CD4-positive, CD25-positive, alpha-beta regulatory T cell (primary cell): ENCODE measurements at places on chromosomes 4 and X.

- no peak for DNase-seq
These were observed 53.2 kb downstream of the SPRY1 start for GRCh38 chr4:123449780-123450179.

DNA sequence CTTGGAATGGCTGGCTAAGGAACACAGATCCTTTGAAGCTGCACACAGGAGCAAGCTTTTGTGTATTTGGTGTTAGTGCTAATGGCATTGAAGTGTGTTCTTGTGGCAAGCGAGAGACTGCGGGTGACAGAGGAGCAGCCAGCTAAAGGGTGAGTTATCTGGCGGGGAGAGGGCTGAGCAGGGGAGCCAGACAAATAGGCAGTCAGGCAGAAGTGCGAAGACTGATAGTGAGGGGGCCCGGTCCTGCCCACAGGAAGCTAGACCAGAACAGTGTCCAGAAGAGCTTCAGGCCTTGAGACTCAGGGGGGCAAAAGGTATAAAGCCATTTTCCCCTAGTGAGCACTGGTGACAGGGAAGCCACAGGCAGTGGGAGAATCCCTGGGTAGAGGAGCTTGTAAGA, 49.6 kb upstream of the MAMLD1 start:
- no peak for DNase-seq

DNA sequence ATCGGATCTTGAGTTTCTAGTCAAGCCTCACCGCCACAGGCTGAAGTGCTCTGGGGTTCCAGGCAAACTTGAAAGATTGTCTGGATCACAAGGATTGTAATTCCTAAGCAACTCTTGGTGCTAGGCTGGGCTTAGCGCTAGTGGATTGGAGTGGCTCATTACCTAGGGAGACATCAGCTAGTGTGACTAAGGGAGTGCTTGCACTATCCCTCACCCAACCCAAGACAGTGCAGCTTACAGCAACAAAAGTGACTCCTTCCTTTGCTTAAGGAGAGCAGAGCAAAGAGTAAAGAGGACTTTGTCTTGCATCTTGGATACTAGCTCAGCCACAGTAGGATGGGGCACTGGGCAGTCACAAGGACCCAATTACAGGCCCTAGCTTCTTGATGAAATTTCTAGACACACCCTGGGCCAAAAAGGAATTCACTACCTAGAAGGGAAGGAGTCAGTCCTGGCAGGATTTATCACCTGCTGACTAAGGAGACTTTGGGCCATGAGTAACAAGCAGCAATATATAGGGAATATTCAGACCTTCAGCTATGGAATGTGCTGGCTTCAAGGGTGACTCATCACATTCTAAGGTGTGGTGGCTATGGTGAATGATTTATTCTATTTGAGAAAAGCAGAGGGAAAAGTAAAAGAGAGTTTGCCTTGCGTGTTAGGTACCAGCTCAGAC, 1212.4 kb downstream of the PCDH18 start:
- no peak for DNase-seq

GRCh38 chr4:94598758-94599157, 147.0 kb downstream of the PDLIM5 start:
- no peak for DNase-seq

DNA sequence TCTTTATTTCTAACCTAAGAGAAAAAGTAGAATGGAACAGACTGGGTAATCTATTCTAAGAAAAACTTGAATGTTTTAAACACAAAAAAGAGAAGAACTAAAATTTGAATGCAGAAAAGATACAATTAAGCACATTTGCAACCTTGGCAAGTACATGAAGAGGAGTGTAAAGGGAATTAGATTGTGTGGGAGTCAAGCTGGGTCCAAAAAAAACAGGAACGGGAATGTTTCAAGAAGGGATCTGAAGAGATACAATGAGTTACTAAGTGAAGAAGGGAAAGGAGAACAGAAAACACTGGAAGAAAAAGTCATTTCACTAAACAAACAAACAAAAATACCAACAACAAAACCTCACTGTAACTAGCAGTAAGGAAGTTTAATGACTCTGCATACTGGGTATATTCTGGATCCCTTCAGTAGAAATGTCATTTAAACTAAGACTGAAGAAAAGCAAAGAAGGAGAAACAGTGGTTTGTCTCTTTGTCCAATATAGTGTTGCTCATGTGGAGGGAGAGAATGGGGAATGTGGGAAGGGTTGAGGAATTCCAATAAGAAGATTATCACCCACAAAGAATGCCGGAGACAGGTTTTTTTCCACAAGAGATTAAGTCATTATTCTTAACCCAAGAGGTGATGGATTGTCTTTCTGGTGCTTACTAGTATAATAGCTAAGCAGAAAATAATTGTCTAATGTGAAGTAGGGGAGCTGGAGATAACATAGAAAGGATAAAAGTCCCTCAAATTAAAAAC, 50.4 kb upstream of the PTPN13 start:
- no peak for DNase-seq

DNA sequence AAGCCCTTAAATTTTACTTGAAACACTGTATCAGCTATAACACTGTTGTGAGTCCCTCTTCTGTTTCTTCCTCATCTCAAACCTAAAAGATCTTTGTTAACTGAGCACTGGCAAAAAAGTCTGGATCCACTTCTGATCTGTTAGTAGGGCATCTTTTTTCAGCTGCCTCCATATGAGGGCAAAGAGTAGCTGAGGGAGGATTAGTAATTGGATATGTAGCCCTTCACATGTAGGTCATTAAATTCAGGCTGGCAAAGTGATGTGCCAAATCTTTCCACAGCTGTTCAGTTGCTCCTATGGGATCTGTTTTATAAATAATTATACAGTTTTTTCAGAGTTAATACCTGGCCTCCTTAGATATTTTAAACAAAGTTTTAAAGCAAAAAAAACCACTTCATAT, 1.1 kb upstream of the TRMT10A start:
- DNase-seq: no peak

- DNase-seq: no peak
These were observed 212.2 kb upstream of the MAGEB18 start for GRCh38 chrX:25925946-25926345.

GRCh38 chr4:110540982-110541451, 65.1 kb downstream of the ENPEP start:
- no peak for DNase-seq

GRCh38 chr4:151114338-151114737, 14.9 kb downstream of the RPS3A start:
- DNase-seq: no peak

GRCh38 chrX:66018585-66019309, 21.1 kb downstream of the VSIG4 start:
- no peak for DNase-seq

- DNase-seq: no peak
These were observed 18.7 kb downstream of the FLNA start for GRCh38 chrX:154355776-154356140.

DNA sequence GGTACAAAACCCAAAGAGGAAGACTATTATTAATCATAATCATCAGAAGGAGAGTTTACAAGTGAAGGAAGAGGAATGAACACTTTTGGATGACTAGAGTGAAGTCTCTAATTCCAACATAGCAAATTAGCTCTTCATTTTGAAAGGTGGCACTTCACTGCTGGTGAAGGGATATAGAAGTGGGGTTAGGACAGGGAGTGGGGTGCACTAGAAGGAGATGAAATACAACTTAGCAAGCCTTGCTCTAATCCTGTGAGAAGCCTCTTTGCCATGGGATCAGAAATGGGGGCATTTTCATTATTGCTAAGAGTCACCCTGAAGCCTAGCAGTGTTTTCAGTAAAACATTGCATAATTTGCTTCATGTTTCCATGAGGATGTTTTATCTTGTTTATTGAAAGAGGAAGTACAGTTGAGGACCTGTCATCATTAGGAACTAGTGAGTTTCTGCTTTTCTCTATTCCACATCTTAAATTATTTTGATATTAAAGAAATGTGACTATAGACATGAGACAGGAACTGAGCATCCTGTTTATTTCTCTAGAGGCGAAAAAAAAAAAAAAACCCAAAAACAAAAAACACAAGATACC, 9.3 kb upstream of the GRPR start:
- no peak for DNase-seq

- no peak for DNase-seq
These were observed 24.6 kb upstream of the LAP3 start for GRCh38 chr4:17552427-17552826.

DNA sequence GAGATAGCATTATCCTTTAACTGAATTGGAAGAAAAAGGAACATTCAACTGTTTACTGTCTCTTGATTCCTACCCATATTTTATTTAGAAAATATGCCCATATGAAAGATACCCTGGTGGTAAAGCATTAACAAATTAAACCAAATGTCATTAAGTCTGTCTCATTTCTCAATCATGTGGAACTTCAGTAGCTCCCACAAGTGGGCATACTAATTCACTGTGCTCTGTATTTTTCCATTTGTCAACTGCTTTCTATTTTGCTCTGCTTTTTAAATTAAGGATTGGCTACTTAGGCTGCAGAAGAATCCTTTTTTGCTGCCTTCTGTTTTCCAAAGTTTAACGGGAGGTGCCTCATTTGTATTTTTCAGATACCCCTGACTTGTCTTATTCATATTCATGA, 77.2 kb downstream of the DDIT4L start:
- no peak for DNase-seq

DNA sequence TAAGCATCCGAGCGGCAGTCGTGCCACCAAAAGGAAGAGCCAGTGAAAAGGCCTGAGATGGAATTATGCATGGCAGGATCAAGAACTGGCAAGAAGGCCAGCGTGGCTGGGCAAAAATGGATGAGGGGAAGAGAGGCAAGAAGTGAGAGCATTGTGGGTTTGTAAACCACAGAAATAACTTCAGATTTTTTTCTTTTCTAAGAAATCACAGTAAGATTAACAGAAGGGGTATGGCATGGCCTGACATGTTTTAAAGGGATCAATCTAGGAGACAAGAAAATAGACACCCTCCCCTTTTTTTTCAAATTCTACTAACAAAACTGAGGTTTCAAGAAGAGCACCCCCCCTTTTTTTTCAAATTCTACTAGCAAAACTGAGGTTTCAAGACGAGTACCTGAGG, 82.5 kb downstream of the BMP3 start:
- DNase-seq: no peak

DNA sequence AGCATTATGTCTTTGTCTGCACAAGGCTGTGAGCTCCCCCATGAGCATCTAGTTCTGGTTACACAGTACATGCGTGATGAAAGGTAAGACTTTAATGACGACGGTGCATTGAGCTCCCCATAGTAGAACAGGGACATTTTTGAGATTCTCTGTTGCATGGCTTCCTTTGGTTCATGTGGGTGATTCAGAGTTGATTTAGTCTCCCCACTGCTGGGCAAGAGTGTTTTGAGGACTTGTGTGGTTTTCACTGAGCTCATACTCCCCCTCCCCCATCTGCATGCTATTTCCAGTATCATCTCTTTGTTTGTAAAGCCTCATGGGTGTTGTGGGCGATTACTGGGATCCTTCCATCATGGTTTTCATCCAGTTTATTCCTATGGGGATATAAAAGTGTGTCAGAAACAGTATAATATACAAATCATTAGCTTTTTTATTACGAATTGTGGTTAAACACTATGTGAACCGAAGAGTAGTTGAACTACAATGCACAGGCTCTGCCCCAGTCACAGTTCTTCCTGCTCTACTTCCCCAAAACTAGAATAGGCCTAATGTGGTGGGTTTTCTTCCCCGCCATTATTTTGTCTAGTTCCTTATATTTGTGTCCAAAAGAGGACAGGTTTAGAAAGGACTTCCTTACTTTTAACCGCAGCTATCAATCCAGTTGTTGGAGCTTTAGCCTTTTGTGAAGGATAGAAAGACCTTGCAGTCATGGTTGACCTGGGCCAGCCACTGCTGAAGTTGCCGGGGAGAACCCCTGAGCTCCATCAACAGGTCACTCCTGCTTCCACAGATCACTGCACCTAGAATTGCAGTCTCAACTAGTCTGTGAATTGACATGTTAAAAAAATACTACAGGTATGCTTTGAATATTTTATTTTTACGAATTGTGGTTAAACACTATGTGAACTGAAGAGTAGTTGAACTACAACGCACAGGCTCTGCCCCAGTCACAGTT, 30.4 kb downstream of the KIT start:
- no peak for DNase-seq

DNA sequence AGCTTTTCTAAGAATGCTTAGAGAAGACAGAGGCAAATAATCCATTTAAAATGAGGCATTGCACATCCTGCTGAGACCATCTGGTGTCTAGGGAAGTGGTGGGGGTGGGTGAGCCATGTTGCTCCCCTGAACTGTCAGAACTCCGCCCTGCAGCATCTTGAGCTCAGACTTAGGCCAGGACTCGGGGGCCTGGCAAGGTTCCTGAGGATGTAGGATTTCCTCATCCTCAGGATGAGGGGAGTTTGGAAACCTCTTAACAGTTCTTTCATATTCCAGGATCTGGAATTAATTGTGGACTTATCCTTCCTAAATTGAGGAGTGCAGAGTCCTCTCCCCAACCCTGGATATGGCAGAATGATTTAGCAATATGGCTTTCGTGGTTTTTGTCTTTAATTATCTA, 6.6 kb downstream of the TLL1 start:
- no peak for DNase-seq

- no peak for DNase-seq
These were observed 1982.1 kb upstream of the ADGRL3 start for GRCh38 chr4:59217910-59218631.

DNA sequence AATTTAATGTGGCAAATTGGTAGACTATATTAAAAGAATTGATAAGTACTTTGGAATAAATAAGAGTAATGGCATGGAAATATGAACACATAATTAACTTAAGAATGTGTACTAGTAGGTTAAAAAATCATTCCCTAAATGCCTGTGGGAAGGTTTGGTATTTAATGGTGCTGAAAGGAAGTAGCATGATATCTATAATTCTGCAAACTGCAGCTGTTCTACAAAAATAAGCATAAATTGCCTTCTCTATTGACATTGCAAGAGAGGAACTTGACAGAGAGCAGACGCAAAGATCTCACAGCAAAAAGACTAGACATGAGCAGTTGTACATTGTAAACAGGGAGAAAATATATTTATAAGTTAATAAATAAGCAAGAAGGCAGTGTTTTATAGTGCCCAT, 752.5 kb upstream of the PCDH10 start:
- no peak for DNase-seq

- DNase-seq: no peak
These were observed 27.9 kb downstream of the ZNF275 start for GRCh38 chrX:153361781-153362397.

- DNase-seq: no peak
These were observed 296.1 kb downstream of the EVC2 start for GRCh38 chr4:5412296-5412695.

- DNase-seq: no peak
These were observed 35.1 kb upstream of the NPY2R start for GRCh38 chr4:155173371-155173770.

DNA sequence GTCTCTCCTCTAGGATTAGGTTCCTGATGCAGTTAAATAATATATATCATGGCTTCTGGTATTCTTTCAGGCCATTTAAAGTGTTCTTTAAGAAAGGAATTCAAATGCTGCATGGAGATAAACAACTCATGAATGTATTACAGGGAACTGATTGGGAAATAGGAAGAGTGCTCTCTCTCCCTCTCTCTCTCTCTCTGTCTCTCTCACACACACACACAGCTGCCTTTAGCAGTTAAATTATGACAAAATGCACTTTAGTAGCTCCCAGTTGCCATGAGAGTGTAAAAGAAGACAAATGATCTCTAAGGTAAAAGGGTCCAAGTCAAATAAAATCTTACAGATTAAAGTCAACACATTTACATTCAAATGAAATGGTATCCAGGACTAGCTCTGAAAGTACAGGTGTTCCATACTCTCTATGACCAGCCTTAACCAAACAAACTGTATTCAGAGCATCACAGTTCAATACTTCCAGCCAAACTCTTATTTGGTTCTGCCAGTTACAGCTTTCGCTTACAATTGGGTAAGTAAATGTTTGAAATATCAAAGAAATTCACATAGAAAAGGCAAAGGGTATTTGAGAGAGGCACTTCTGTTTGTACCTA, 94.7 kb upstream of the CXXC4 start:
- DNase-seq: no peak

GRCh38 chr4:24980064-24980690, 50.6 kb downstream of the LGI2 start:
- peak; percentile 13 for DNase-seq
